ENCODE measurements at places on chromosomes 6 and 20.

GRCh38 chr20:23869520-23869919 is 10.0 kb downstream of the CST5 start:
- DNase-seq: no peak

- no peak for DNase-seq
Observed at GRCh38 chr6:106630366-106630765, 988 bp downstream of the QRSL1 start.

DNA sequence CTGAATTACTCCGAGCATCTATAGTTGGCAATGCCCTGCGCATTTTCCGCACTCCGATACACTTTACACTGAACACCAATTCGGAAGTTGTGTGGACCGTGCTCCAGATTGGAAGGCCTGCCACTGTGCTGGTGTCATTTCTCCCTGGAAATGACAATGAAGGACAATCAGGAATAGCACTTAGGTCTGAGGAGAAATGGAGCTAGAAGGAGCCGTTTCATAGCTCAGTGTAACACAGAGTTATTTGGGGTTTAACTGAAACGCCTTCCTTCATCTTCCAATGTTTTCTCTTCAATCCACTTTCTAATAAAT is 501 bp upstream of the PLA2G7 start:
- no peak for DNase-seq

DNA sequence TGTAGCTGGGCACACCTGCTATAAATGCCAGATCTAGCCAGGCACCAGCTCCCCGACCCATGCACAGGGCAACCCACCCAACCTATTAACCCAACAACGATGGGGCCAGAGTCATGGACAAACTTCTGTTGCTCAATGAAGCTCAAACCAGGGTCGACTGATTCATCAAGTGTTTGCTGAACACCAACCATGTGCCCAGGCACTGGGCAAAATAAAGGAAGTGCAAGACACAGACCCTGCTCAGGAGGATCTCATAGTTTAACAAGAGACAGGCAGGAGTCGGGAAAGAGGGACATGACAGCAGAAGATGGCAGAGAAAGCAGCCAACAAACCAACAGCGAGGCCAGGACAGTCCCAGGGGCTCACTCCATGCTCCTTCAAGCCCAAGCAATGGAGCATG is 18.8 kb downstream of the KCNK5 start:
- no peak for DNase-seq

DNA sequence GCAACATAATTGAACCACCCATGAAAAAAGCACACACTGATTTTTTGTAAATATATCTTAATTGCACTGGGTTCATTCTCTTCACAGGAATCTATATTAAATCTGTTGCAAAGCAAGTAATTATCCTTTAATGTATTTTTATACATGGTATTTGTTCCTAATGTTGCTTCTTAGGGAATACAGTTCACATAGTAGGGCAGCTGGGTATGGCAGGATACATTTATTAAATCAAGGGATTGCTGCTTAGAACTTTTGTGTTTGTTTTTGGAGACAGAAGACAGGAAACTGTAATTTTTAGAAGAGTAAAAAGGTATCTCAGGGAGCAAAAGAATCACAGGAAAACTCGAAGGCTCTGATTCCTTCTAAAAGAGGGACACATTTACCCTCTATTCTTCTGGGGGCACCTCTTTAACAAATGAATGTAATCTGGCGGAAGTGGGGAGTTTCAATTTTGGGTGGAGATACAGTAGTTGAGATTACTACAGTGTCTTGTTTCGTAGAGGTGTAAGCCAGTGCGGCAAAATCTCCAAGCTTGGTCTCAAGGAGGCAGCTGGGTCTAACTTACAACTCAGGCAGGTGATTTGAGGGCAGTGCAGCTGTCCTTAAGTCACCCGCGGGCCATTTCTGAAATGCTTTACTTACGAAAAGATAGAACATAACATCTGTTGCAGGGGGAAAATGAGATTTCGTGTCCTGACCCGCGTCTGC is 812 bp upstream of the SMIM13 start:
- no peak for DNase-seq

DNA sequence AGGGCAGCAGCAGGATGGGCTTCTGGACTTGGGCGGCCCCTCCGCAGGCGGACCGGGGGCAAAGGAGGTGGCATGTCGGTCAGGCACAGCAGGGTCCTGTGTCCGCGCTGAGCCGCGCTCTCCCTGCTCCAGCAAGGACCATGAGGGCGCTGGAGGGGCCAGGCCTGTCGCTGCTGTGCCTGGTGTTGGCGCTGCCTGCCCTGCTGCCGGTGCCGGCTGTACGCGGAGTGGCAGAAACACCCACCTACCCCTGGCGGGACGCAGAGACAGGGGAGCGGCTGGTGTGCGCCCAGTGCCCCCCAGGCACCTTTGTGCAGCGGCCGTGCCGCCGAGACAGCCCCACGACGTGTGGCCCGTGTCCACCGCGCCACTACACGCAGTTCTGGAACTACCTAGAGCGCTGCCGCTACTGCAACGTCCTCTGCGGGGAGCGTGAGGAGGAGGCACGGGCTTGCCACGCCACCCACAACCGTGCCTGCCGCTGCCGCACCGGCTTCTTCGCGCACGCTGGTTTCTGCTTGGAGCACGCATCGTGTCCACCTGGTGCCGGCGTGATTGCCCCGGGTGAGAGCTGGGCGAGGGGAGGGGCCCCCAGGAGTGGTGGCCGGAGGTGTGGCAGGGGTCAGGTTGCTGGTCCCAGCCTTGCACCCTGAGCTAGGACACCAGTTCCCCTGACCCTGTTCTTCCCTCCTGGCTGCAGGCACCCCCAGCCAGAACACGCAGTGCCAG is at the start of gene TNFRSF6B:
TNFRSF6B (plus strand) TSS at position 25 of the 729 bp plus-strand sequence; CDS start at position 141, 116 bp downstream.
- no peak for DNase-seq

DNA sequence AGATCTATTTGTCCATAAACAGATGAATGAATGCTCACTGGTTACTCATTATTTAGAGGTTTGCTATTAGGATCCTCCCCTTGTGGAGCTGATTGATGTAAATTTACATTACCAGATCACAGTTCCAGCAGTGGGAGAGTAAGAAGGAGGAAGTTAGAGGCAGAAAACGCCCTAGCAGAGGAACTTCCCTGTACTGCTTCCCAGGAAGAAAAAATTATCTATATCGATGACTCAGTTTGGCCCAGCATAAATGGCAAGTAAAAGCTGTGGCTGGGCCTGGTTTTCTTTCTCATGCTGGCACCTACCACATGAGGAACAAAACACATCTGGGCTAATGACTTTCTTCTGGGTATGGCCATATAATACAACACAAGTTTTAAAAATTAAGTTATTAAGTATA is 35.7 kb downstream of the DNAAF9 start:
- DNase-seq: no peak

- no peak for DNase-seq
Observed at GRCh38 chr6:149153100-149153499, 164.4 kb upstream of the TAB2 start.

DNA sequence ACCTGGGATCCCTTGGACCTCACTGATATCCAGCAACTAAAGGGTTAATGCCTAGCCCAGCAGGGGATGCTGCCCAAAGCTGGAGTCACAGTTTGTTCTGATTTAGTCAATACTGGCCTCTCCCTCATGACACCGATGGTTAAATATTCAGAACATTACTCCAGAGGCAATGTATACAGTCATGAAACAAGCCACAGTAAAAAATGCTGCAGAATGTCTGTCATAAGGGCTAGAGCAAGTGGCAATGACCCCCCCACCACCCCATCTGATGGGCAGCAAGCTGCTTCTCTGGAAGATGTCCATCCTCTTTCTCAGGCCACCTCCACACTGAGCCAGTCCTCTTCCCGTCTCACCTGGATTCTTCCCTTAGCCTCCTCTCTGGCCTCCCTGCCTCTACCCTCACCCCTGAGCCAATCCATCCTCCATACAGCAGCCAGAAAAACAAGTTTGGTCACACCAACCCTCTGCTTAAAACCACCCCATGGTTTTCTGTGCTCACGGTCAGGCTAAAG is 99.0 kb upstream of the KCNG1 start:
- no peak for DNase-seq

DNA sequence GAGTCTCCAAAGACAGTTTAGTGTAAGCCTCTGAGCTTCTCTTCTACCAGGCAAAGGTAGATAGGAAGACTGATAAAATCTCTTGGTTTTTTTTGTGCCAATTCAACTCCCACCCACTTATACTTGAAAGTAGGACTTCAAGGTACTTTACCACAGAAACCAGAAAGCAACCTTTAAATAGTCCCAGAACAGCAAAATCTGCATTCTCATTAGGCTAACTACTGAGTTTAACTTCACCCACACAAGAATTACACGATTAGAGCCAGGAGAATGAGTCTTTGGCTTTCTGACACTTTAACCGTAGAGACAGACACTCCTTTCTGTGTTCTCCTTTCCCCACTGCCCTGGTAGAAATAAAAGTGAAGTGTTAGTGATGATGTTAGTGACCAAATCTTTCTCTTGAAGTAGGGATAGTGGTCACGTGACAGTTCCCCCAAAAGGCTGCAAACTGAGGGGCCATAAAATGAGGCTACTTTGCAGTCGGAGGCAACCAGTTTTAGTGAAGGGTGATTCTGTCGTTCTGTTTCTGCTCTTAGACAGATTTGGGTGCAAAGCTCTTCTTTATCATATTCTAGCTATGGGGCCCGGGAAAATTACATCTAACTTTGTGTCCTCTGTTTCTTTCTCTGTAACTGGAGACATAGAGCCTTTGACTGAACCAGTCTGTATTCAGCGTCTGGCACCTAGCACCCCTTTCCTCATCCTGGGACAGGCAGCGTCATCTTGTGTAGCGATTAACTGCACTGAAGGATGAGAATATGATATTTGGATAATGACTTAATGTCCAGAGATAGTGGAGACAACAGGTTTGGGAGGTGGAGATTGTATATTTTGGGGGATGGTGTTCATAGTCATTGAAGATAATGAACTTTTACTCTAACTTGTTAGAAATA is 206.4 kb upstream of the CITED2 start:
- DNase-seq: no peak

DNA sequence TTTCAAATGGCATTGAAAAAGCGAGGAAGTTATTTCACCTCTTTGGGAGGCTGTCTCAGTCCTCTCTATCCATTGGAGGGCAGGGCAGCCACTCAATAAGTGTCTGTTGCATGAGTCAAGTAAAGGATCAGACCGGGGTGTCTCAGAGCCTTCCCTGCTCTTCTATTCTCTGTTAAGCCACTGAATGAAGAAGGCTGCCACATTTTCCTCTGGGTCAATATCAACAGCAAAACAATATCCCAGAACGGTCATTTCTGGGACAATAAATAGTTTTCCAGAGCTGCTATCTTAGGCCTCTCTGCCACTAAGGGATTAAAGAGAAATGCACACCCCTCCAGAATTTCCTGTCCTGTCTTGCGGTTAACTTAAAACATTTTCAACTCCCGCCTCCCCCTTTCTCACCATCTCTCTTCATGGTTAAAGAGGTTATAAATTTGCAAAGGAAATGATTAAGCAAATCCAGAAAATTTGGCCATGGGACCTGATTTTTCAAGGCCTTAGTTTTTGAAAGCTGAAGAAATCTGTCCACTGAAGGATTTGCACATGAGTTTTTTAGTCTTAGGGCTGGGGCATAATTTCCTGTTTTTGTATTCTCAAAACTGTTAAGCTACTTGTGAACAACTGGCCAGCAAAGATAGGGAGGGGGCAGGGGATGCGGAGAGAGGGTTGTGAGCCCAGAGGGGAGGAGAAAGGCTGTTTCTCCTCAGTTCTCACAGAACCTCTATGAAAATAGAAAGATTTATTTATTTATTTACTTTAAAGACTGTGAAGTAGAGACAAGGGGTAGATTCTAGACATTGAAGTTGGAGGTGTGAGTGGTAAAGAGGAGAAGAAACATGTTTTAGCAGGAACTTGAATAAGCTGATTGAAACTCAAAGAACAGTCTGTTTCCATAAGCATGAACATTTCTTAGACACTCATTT is 135.7 kb downstream of the BCAS1 start:
- DNase-seq: no peak

DNA sequence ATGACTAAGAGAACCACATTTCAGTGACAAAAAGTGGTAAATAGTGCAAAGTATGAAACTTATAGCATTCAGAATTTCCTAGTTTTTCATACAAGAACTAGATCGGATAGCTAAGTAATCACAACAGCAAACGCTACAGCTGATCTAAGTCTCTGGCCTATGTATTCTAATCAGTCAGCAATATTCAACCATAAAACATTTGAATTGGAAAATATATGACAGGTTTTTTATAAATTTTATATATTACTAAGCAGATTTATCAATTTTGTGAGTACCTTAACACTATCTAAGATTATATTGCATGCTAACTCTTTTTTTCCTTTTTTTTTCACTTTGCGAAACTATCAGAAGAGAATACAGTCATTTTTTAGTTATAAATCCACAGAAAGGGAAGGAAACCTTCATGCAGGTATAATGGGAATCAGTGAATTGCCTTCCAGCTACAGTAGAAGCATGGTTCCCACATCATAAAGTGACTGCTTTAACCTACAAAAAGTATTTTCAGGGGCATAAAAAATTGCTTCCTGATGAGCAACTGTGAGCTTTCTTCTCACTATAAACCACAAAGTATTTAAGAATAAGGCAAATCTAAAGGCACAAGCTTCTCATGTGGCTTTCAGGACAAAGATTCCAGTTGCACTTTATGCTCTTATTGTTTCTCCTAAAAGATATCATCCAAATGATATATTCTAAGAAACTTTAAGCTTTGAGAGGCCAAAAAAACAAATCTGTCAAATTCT is 74.0 kb upstream of the GJE1 start:
- no peak for DNase-seq

GRCh38 chr6:57147955-57148858 is 23.9 kb upstream of the BAG2 start:
- DNase-seq: no peak

GRCh38 chr6:132651062-132651461 is 7.9 kb downstream of the TAAR1 start:
- no peak for DNase-seq

DNA sequence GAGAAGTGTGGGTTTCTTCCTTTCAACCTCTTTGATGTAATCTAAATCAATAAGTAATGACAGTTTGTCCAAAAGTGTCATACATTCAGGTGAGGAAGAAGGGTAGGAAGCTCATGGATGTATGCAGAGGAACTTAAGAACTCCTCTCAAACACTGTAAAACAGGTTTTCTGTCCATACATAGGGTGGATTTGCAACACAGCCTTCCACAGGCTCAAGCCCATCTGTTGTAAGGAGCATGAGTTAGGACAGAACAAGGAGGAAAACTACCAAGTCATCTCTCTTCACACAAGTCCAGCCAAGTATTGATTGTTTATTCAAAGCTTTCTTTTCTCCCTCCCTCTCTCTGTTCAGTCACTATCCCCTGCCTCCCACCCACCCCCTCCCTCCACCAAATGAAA is 49.0 kb upstream of the CDYL start:
- DNase-seq: no peak

DNA sequence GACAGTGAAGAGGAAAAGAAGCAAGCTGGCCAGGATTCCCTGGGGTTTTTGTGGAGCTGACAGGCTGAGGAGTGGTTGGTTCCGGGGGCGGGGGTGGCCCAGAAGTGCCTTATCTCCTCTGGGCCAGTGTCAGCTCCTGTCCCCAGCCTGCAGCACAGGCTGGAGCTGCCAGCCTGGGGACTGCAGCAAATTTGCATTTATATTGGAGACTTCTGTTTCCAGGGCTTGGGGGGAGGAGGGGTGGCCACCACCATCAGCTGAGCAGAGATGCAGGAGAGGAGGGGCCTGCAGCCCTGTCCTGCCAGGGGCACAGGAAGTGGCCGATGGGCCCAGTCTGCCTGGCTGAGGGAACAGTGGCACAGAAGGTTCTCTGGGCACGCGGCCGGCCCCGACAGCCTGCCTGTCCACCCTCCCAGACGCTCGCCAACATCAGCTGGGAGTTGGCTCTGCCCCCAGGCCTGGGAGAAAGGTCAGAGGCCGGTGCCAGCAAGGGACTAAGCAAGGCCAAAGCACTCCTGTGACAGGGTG is 24.3 kb upstream of the SCRT2 start:
- DNase-seq: no peak

Measured in stimulated activated CD8-positive, alpha-beta memory T cell treated with anti-CD3 and anti-CD28 coated beads, Interleukin-7, amount 100 ng/mL, for 48 hours (primary cell).